Bone marrow (tissue), 2 donors: ENCODE measurements at places on chromosomes 7 and 10.

DNA sequence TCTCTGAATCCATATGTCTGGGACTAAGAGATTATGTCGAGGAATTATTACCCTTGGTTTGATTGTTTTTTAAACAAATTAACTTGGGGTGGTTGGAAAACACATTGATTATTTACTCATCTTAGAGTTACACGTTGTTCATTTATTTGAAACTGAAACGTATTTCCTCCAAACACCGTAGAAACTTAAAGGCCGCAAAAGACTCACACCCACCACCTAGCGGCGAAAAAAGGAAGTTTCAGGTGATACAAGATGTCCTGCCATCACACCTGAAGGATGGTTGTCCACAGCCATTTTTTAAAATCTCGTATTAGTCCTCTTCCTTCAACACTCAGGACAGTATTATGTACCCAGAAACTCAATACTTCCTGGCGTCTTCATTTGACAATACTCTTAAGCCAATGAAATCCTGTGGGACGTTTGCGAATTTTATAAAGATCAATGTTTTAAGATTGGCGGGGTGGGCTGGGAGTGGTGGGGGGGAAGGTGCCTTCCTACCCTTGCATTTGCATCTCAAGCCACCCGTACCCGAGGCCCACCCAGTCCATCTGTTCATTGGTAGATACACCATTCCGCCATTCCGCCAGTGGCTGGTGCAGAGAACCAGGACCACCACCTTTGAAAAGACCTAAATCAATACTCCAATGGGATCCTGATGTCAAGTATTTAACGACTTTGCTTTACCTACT lies 1.4 kb upstream of the LCOR start:
- peak; percentile 61 for DNase-seq

GRCh38 chr7:131103997-131104396 lies 223.7 kb upstream of the MKLN1 start:
- DNase-seq = no peak

DNA sequence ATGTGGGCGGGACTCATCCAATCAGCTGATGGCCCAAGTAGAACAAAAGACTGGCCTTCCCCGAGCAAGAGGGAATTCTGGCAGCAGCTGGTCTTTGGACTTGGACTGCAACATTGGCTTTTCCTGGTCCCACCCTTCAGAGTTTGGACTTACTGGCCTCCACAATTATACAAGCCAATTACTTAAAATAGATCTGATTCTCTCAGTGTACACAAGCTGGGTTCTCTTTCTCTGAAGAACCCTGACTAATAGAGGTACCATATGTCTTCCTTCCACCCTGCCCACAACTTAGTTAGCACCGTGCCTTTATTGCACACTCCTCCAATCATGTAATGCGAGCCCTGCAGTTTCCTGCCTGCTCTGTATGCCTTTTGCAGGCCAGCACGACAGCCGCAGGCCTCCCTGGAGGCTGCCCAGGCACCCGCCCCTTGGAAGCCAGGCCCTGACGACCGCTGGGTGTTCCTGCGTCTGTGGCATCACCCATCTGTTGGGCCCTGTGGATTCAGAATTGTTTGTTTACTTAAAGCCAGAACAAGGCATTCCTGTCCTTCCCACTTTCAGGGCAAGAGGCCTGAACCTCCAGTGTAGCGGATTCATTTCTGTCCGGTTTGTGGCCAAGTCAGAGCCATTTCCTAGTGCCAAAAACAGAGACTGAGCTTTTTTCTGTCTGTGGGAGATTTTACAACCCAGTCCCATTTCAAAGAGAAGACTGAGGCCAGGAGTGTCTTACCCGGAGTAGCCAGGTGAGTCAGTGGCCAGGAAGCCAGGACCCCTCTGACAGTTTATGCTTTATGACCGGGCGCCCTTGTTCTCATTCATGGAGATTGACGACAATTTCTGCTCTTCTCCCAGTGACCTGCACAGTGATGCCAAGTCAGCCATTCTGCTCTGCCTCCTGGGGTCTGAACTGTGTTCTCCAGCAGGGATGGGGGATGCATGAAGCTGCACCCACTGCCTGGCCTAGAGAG lies 968 bp upstream of the INMT start:
- no peak for DNase-seq

GRCh38 chr7:19814776-19815175 lies 41.4 kb upstream of the TMEM196 start:
- no peak for DNase-seq

DNA sequence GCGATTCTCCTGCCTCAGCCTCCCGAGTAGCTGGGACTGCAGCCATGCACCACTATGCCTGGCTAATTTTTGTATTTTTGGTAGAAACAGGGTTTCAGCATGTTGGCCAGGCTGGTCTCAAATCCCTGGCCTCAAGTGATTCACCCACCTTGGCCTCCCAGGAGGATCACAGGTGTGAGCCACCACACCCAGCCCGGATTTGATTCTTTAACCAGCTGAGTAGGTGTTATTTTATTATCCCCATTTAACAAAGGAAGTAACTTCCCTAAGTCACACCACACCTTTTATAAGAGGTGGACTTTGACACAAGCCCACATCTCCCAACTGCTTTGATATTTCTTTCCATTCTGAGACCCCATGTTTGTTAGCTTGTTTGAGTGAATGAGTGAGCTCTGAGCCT lies 25.0 kb downstream of the SLC25A28 start:
- DNase-seq = no peak

GRCh38 chr10:122461729-122462532 lies 578 bp downstream of the HTRA1 start:
- DNase-seq = no peak

DNA sequence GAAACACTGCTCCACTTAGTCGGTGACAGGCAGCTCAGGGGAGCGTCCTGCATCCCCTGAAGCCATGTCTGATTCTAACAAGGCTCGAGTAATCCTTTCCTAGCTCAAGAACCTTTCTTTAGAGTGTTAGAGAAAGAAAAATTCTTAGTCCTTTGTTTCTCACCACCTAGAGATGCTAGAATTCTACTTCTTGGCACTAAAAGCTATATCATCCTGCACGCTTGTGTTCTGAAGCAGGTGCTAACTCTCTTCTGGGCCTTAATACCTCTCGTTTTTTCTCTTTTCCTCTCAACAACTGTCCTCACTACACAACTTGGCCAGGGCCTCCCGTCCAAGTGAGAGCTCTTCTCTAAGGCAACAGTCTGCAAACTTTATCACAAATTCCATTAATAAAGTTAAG lies at the start of gene LYZL2:
Gene LYZL2 (minus strand): TSS at position 101 of the 400 bp plus-strand sequence. CDS start 2,838 bp downstream, outside the sequence.
- DNase-seq = no peak

DNA sequence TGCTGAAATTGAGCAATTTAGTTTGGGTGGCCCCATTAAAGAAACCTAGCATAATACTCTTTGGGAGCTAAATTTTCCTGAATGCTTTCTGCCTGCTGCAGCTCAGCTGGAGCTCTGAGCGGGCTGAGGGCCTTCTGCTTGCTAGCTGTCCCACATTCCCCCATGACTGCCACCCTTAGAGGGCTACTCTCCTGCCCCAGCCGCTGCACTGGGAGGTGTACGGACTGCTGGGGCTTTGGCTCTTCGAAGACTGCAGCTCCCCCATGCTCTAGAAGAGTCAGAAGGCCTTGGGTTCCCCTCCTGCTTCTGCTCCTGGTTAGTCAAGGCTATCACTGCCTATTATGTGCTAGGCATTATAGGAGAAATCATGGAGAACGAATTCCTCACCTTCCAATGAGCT lies 31.5 kb downstream of the BLVRA start:
- no peak for DNase-seq

DNA sequence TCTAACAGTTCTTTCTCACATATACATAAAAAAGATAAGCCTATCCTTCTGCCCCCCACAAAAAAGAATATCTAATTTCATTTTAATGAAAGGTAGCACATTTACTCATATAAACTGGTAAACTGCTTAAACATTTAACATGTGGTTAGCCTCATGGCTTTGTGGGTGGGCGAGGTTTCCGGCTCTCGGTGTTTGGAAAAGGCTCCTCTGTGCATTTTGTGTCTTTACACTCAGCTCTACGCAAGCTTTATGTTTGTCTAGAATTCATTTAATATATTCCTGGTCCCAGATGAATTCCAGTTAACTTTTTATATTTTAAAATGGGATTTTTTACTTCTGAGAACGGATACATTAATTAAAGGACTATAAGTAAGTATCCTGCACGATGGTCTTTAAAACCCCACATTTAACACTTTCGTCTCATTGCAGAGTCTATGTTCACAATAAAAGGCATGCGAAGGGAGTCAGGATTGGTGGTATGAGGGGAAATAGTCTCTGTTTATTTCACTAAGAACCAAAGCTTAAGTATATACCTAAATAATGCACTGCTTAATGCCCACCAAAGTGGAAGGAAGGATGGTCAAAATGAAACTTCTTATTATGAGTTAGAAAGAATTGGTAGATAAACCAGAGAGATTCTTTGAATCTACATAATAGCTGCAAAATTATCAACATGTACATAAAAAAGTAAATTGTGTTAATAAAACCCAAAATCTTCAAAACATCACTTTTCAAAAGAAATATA lies 197.2 kb downstream of the CRPPA start:
- no peak for DNase-seq

GRCh38 chr10:99983280-99983988 lies 26.3 kb downstream of the DNMBP start:
- DNase-seq = no peak

GRCh38 chr7:55070271-55070743 lies 51.5 kb downstream of the EGFR start:
- DNase-seq = no peak

GRCh38 chr7:4386190-4386589 lies 295.9 kb upstream of the FOXK1 start:
- DNase-seq = no peak

- DNase-seq = peak; percentile 11
These were observed 17.9 kb downstream of the NHLRC2 start for GRCh38 chr10:113872139-113873030.

- no peak for DNase-seq
These were observed 528.8 kb upstream of the PCDH15 start for GRCh38 chr10:55329796-55330195.

GRCh38 chr10:5609952-5610616 lies 56.3 kb downstream of the ASB13 start:
- DNase-seq = no peak

GRCh38 chr10:90484518-90484917 lies 373.3 kb downstream of the HTR7 start:
- no peak for DNase-seq

DNA sequence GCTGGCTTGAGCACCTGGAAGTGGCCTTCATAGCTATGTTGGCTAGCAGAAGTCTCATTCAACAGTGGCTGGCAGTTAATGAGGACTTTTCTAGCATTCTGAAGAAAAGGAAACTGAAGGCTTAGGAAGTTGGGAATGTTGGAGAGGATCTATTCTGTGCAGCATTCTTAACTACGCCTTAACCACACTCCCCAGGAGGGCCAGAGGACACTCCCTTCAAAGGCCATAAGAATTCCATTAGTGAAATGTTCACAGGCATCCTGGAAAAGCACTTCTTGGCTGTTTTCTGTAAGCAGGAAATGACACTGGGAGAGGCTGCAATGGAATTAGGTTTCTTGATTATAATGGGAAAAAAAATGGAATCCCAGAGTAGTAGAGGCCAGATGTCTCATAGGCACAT lies 188.9 kb downstream of the ARHGAP12 start:
- DNase-seq = no peak

GRCh38 chr10:107800061-107800460 lies 635.6 kb upstream of the SORCS1 start:
- DNase-seq = no peak

DNA sequence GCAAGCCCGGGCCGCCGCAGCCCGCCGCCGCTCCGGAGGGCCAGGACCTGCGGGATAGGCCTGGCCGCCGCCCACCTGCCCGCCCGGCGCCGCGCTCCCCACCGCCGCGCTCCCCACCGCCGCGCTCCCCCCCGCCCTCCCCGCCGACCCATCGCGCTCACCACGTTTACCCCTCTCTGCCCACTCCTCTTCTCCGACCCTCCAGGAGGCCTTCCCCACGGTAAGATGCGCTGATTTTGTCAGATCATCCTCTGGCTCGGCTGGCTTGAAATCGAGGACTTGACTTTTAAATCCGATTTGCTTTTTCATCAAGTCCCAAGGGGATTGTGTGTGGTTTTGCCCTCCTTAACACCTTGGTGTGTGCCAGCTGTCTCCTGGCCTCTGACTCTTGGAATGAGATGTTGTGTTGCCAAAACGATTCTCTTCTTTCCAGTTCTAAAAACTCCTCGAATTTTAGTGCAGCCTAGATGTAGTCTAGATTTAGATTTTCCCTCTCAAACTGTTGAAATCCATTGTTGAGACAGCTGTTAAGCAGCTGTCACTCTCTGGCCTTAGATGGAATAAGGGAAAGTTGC lies 738 bp downstream of the POM121 start:
- no peak for DNase-seq

GRCh38 chr7:86222806-86223205 lies 420.9 kb upstream of the GRM3 start:
- DNase-seq = no peak

DNA sequence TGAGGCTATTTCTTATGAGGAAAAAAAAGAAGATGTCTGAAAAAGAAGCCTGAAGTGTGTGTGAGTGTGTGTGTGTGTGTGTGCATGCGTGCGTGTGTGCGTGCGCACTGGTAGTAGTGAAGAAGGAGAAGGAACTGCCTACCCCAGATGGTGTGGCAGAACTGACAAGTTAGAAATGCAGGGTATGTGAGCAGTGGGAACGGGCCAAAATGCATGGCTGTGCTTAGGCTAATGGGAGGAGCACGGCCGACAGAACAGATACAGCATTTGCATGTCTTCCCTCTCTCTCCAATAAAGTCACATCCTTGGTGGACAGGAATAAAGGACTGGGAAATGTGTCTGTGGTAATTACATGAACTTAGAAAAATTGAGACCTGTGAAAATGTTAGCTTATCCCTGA lies 94.3 kb downstream of the IDE start:
- no peak for DNase-seq

GRCh38 chr10:59287587-59288255 lies 74.6 kb downstream of the FAM13C start:
- no peak for DNase-seq

DNA sequence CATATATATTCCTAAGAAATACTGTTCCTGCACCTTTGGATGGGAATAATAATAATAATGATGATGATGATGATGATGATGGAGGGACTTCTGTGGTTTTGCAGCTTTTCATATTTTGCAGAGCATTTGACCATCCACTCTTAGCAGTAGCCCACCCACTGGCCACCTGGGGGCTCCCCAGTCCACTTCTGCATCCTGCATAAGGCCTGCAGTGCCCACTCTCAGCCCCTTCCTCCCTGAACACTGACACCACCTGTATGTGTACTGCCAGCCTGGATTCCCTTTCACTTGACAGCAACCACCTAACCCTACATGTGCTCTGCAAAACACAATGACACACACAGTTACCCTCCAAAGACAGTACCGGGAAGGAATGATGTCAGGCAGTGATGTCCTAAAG lies 131.4 kb downstream of the ADAM12 start:
- DNase-seq = no peak

GRCh38 chr10:113133497-113134115 lies 183.6 kb downstream of the TCF7L2 start:
- DNase-seq = no peak
